Left colon (tissue), 2 donors: ENCODE measurements at places on chromosomes 7 and 10.

DNA sequence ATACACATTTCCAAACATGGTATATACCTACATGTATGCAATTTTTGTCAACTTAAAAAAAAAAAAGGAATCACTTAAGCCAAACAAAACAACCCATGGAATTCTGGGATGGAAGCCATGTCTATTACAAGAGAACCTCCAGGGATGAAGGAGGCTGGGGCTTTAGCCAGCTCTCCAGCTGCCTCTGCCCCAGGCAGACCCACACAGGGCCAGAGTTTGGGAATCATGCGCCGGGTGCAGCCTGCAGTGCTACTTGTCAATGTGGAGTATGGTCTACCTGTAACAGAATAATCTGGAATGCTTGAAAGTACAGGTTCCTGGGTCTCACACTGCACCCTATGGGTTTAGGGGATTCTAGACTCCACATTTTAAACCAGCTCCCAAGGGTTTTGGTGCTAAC is 10.8 kb downstream of the ATP6V0E2 start:
- no peak for DNase-seq

GRCh38 chr10:88992921-88993524 is 2.4 kb downstream of the FAS start:
- no peak for DNase-seq

DNA sequence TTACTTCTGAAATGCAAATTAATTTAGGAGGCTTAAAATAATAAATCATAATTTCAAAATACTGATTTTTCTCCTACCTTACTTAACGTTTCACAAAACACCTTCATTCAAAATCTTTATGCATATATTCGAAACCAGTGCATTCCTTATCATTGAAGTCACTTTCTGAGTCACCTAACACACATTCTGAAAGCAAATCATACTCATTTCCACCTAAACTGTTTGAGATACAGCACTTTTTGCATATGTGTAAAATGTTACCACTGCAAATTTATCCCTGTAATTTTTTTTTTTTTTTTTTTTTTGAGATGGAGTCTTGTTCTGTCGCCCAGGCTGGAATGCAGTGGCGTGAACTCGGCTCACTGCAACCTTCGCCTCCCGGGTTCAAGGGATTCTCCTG is 15.7 kb downstream of the PPP3CB start:
- no peak for DNase-seq

- DNase-seq, result no peak
Observed at GRCh38 chr7:22230238-22230637, 126.7 kb downstream of the RAPGEF5 start.

DNA sequence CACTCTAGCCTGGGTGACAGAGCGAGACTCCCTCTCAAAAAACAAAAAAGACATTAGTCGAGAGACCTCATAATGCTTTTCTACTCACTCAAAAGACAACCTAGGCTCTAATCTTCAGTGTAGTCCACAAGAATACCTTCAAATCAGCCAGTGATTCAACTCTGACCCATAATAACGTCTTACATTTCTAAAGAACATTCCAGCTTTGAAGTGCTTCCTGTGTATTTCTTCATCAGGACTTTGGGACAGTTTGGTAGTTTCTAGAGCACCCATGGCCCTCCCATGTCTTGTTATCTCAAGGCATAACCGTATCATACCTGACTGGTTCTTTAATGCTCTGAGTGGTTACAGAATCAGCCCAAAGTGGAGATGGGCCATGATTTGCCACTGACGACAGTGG is 221.3 kb downstream of the SKIDA1 start:
- no peak for DNase-seq
